ENCODE measurements at places on chromosomes 6 and 20.

- no peak for DNase-seq
Measured at GRCh38 chr6:143621876-143622605, 55.7 kb upstream of the PHACTR2 start.

- no peak for DNase-seq
Measured at GRCh38 chr20:19832875-19833274, 74.8 kb downstream of the RIN2 start.

GRCh38 chr6:167807756-167808155, 19.0 kb upstream of the AFDN start:
- no peak for DNase-seq

GRCh38 chr6:3331494-3331893, 72.7 kb downstream of the PSMG4 start:
- DNase-seq = no peak

DNA sequence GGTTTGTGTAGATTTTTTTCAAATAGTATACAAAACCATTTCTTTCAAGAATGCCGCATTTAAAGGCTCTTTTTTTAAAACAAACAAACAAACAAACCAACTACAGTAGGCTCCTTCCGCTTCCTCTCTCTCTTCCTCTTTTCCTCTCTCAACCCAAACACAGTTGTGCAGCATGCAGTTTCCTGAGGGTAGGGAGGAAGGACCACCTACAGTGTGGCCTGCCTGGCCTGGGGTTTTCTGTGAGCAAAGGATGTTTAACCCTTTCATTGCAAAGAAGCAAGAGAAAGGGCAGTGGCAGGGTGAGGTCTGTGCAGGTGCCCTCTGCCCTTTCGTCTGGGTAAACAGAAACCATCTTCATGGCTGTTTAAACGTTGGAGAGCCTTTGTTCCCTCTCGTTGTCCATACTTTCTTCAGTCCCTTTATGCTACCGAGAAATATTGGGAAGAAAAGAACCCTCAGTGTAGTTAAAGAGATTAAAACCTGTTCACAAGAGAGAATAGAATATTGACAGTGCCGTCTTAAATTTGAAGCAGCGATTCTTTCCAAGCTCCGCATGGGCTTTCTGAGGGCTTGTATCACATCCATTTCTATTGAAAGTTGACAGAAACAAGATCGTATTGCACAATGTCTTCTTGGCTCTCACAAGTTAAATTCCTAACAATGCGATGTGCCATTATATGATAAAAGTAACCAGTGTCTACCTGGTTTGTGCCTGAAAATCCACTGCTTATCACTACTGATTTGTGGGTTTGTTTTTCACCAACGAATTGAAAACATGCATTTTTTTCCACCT, 215.5 kb upstream of the SNX9 start:
- DNase-seq = no peak

DNA sequence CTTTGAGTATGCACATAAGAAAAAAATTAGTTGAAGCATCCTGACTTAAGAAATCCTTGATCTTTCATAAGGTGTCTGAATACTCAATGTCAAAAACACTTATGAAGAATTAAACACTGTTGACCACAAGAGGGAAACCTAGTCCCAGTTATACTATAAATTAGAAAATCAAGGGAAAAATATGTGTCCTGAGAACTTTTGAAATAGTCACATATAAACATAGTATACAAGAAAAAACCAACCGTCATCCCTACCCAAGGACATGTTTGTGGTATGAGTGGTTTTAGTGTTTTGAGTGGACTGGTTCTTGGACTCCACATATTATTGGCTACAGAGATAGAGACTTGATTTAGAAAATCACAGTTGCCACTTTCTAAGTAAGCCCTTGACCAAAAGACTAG, 7.6 kb upstream of the HLA-DRA start:
- no peak for DNase-seq

- no peak for DNase-seq
Measured at GRCh38 chr20:63966944-63967322, 2.8 kb downstream of the ZNF512B start.

GRCh38 chr6:165644586-165645266, 18.3 kb downstream of the PDE10A start:
- no peak for DNase-seq

- DNase-seq = no peak
Measured at GRCh38 chr6:46888031-46888430, 33.7 kb downstream of the ADGRF5 start.

- no peak for DNase-seq
Measured at GRCh38 chr20:53679597-53680309, 86.1 kb upstream of the ZNF217 start.

DNA sequence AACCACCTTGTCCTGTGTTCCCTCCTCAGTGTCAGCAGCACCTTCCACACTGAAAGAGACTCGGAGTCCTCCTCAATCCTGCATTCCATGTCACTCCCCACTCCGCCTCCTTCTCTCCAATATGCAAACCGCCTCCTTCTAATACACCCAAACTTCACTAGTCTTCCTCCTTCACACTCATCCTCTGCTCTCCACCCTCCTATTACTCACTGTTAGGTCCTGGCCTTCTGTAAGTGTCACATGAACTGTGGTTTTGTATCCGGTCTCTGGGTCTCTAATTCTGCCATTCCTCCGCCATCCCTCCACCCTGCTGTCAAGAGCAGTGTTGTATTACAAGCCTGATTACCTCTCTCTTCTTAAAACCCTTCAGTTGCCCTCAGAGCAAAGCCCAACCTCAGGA, 200.5 kb upstream of the CDYL start:
- no peak for DNase-seq

DNA sequence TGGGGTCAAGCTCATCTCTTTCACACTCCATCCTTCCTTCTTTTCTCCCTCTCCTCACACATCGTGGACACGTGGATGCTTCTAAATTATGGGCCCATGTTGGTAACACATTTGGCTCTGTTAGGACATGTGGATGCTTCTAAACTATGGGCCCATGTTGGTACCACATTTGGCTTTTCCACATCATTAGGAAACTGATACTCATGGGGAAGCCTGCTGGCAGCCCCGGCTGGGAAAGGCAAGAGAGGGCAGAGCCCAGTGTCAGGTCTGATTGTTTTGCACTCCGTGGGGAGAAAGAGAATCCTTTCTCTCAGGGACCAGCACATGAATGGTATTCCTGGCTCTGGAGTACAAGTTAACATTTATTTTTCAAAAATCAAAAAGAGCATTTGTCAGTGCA, 4.0 kb upstream of the CST1 start:
- no peak for DNase-seq

GRCh38 chr6:73240730-73241129, 15.4 kb upstream of the KHDC1L start:
- no peak for DNase-seq

DNA sequence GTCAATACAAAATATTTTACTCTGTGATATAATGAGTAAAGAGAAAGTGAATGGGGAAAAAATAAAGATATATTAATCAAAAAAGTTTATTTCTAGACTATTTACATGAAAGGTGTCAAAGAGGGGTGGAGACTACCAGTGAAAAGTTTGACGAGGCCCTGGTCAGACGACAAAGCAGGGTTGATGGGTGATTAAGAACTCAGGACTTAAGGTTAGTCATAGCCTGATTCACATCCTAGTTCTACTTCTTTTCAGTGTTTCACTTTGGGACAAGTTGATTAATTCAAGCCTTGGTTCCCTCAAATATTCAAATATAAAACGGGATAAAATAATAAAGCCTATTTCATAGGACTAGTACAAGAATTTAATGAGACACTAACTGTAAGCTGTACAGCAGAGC, 178.2 kb upstream of the HS3ST5 start:
- no peak for DNase-seq

DNA sequence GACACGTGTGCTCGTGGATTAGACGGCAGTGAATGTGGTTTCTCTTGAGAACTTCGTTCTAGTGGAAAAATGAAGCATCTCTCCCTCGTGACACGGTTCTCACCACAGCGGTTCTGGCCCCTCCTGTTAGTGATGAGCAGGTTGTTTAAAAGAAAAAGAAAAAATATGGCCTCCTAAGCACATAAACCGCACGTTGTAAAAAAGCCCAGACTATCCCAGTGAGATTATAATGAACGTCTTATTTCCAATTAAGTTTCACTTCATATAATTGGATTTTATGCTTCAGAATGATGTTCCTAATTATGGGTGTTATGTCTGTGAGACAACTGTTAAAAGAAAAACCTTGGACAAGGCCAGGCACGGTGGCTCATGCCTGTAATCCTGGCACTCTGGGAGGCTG, 74.5 kb upstream of the FRMD1 start:
- no peak for DNase-seq

DNA sequence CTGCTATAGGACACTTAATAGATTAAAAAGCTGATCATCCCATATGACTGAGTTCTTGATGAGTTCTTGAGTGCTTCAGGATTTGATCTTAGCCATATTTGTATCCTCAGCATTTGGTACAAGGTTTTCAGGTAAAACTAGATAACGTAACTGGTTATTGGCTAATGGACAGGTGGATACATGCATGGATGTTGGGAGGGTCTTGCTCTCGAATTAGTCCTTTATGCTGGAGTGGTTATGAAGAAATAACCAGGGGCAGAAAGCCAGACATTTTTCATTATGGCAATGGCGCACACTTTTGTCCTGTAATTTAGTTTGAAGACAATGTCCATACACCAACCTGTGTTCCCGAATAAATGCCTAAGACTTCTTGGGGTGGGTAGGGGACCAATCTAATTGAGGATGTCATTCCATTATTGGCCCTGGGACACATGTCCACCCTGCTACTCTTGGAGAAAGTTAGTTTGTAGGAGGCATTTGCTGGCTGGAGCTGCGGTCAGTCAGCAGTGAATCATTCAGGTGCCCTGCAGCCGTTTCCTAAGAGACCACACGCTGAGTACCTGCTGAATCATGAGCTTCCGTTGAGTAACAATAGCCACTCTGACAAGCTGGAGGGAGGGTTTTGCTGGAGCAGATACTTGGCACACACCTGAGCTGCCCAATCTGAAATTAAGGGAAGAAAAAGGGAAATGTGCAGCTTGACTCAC, 194.4 kb downstream of the FOXA2 start:
- no peak for DNase-seq

DNA sequence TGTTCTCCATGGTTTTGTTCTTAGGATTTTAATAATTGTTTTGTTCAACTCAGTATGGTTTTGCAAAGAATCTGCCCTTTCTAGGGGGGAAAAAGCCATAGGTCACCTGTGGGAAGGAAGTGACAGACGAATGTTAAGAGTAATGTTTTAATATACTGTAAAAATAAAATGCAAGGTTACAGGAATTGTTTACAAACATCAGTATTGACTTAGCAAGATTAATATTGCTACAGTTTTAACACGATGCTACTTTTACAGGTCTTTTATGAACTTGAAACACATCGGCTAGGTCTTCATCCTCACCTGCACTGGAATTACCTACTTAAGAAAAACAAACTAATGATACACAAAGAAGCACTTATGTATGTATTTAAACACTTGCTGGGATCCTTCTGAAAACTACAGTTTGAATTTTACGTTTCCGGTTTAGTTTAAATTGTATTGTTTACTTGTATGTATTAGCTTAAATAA, 1.7 kb upstream of the NKX2-4 start:
- DNase-seq = no peak
